ENCODE measurements at places on chromosomes 5 and 9.

DNA sequence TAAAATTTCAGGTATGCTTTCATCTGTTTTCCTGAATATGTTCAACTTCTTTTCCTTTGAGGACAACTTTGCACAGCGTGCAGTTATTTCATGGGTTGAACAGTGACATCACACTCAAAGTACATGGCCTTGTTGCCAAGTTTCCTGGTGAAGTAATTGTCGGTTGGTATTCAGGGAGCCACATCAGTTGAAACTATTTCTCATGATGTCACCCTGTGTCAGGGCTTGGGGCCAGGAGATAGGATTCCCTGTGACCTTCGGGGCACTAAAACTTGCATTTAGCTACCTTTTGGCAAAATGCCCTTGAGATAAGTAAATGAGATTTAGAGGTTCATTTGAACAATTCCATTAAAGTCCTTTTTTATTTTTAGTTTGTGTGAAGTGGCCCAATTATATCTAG is 383.9 kb downstream of the SH3GL2 start:
- DNase-seq, result no peak

DNA sequence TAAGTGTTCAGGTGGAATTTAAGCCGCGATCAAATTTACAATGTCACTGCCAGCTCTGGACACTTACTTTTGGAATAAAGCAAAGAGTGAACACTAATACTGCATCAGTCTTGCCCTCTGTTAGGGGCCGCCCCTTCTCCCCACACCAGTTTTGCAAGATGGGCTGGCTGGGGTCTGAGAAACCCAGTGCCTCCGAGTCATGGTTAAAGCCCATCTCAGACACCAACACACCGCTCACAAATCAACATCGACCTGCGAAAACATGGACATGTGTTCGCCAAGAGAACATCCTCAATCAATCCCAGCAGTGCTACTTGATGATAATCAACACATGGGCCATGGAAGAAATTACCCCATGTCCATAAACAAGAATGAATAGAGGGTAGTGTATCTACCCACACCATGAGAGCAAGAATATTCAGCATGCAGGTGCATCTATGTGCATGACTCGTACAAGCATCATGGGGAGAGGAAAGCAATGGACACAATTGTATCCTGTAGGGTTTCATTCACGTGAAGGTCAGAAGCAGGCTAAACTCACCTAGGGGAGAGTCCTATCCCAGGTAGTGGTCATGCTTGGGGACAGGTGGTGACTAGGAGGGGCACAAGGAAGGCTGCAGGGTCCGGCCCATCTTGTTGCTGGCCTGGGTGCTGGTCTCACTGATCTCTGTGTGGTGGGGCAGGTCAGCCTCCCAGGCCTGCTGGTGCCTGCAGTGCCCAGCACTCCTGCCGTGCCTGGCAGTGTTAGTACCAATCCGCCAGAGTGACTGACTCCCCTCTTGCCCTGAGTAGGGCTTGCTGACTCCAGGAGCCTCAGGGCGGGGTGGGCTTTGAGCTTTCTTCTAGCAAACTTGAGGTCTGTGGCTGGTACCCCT is 5.0 kb downstream of the S1PR3 start:
- no peak for DNase-seq

- no peak for DNase-seq
These were observed 486.7 kb downstream of the EFNA5 start for GRCh38 chr5:107184066-107184465.

DNA sequence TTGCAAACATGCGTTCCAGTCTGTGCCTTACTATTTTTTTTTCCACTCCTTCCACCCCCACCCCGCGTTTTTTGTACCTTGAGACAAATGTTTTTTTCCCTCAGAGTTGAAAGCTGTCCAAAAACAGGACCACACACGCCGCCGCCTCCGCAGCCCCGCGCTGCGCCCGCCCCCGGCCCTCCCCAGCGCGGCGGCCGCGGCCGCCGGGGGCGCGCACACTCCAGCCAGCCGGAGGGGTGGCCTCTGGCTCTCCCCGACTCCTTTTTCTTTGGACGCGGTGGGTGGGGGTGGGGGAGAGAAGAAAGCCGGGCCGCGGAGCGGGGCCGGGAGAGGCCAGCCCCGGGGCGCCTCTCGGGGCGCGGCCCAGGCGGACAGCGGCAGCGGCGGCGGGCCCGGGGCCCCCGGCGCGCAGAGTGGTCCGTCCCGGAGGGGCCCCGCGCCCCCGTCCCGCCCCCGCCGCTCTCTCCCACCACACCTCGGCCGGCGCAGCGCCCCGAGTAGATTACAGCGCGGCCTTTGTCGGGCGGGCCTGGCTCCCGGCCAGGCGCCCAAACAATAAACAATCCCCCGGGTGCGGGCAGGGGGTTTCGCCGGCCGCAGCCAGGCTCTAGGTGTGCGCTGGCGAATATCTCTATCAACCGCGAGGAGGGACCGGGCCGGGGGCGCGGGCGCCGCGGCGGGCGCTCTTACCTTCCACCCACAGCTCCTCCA is 10.9 kb downstream of the PTCH1 start:
- peak; percentile 74 for DNase-seq

DNA sequence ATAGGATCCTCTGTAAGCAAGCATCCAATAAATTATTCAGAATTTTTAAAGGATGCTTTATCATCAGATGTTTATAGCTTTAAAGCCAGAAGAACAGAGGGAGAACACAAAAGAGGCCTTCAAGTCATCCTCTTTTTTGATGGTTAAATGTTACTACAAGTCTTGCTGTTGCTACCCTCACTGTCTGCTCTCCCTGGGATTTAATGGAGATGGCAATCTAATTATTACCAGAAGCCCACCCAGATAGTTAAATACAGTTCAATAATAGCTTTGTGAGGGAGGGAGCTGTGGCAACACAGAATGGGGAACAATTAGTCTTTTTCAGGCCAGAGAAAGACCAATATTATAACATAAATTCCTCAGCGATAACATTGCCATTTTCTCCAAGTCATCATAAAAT is 87.0 kb upstream of the ACTBL2 start:
- no peak for DNase-seq

- DNase-seq, result no peak
These were observed 210.3 kb upstream of the TNC start for GRCh38 chr9:115328228-115328627.

GRCh38 chr5:127599847-127600246 is 49.0 kb upstream of the CTXN3 start:
- DNase-seq, result no peak

DNA sequence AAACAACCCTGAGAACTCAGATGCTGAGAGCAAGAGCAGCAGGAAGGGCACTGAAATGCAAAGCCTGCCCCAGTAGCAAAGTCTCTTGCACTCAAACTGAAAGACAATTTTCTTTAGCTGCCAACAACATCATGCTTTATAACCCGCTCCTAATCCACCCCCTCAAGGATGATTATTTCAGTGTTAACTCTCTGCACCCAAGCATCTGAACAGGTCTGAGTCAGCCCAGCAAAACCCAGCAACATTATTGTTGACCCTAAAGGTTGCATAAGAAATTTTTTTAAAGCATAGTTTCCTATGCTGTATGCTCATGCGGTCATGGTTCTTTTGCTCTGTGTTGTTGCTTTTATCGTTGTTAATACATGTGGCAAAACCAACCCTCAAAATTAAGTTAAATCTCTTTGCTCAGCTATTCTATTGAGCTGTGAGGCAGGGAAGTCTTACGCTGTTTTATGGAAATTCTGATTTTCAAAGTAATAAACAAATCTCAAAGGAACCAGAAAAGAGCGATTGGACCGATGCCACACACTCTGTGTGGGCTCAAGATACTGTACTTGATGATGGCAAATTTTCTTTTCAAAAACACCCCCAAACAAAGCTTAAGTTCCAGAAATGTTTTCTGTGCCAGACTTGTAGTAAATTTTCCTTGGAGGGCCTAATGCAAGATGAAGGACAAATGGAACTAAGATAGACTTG is 440.6 kb upstream of the MPDZ start:
- DNase-seq, result no peak

- DNase-seq, result no peak
These were observed 48.2 kb downstream of the CDK5RAP2 start for GRCh38 chr9:120531683-120532300.

DNA sequence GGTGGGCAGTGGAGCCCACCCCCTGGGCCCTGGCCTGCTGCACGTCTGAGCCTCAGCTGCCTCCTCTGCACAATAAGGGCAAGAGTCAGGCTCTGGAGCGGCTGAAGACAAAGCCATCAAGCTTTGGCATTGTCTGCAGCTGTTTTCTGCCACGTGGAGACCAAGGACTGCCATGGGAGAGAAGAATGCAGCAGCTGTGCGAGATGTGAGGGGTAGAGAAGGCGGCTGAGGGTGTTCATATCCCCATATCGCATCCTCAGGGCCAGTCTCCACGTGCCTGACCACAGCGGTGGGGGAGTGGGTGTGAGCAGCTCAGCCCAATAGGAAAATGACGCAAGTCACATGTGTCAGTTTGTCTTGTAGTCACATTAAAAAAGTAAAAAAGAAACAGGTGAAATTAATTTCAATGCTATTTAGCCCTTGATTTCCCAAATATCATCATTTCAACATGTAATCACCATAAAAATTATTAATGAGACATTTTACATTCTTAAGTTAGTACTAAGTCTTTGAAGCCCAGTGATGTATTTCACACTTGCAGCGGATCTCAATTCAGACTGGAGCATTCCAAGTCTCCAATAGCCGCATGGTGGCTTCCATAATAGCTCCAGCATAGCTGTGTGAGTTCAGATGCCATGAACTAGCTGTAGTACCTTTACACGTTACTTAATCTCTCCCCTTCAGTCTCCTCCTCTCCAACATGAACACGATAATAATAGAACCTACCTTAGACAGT is 6.6 kb downstream of the C1QTNF2 start:
- DNase-seq, result no peak

GRCh38 chr5:99314721-99315120 is 385.9 kb upstream of the CHD1 start:
- no peak for DNase-seq

All from activated effector memory CD4-positive, alpha-beta T cell treated with anti-CD3 and anti-CD28 coated beads, Interleukin-2, amount 50 U/mL, for 16 hours (primary cell).